ENCODE measurements at places on chromosomes 1 and 21. TPM values are rescaled to one million over a fixed set of nuclear protein-coding genes. Genes with fewer than 3 reads are reported as not detected.

IL23R gene
- total RNA-seq: not detected

FOXO6 gene
- total RNA-seq: 0.45 TPM

GBP1 gene
- total RNA-seq: 18.7 TPM

LORICRIN gene
- not detected for total RNA-seq

EBNA1BP2 gene
- 211 TPM for total RNA-seq

DNA sequence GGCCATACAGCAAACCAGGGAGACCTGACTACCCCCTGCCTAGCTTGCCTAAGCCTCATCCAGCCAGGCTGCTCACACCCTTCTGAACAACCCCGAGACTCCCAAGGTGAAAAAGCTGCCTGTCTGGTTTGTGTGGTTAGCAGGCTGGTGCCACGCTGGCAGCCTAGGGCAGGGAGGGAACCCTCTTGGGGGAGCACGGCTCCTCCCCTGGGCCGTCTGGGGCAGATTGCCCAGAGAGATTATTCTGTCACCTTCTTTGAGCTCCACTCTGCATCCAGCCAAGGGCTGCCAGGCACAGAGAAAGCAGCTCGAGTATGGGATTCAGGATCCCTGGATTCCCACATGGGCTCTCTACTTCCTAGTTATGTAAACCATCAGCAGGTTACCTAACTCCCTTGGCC lies 27.5 kb upstream of the TCEA3 start:
- peak; percentile 79 for DNase-seq

GRCh38 chr1:45617618-45618017 lies 6.2 kb downstream of the CCDC17 start:
- DNase-seq: no peak

DNA sequence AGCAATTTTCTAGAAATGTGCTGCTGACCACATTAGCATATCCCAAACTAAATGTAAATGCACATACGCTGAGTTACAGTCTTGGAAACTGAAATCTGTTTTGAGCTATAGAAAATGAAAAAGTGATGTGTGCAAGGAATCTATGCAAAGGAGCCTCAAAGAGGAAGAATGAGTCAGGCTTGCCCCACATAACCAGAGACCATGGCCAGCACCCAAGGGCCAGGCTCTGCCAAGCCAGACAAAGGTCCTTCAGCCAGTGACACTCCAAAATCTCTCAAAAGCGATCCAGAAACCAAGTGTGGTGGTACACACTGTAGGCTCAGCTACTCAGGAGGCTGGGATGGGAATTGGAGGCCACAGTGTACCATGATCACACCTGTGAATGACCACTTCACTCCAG lies 195.2 kb downstream of the TOMM20 start:
- DNase-seq: no peak

- DNase-seq: no peak
These were observed 49.8 kb downstream of the SLC45A1 start for GRCh38 chr1:8367571-8368194.

GRCh38 chr1:166165661-166166328 lies 1.0 kb downstream of the FAM78B start:
- no peak for DNase-seq

- no peak for DNase-seq
These were observed 50.4 kb downstream of the GLIS1 start for GRCh38 chr1:53688381-53689102.

- DNase-seq: no peak
These were observed 7.1 kb downstream of the NBL1 start for GRCh38 chr1:19651141-19651737.

GRCh38 chr1:53259932-53260331 lies 21.6 kb upstream of the MAGOH start:
- no peak for DNase-seq

DNA sequence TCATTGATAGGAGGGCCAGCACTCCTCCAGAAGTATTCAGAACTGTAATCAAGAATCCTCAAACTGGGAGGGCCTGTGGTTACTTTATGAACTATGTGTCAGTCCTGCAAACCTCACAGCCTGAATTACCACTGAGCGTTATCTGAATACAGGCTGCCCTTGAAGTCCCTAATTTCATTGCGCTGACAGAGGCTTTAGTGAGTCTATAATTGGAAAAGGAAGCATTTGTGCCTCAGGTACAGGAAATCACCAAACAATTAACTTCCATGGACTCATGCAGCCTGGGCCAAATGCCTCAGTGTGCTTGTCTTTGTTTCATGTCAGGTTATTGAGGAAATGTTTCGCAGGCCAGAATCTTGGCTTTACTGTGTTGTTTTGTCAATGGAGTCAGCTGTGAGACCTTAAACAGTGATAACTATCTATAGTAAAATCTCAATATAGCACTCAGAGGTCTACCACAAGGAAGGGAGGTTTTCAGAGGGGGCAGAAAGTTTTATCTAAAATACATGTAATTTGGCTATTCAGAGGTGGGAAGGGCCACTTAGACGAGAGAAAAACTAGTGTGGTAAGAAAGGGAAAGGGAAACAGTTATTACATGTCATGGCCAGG lies 32.9 kb upstream of the DOCK7 start:
- no peak for DNase-seq

DNA sequence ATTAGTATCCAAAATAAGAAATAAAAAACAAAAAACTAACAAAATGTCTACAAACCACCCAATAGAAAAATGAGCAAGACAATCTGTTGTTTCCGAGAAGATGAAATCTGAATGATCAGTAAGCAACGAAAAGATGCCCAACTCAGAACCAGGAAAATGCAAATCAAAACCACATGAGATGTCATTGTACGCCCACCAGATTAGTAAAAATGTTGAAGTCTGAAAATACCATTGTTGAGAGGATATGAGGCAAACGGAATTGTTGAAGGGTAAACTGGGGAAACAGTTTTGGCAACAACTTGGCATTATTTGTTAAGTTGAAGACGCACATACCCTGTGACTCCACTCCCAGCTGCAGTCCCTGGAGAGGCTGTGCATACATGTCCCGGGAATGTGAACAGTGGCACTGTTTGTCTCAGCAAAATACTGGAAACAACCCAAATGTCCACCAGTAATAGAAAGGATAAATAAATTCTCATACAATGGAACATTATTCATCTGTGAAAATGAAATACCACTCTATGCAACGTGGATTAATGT lies 10.6 kb downstream of the ZBTB17 start:
- no peak for DNase-seq
